ENCODE measurements at places on chromosomes 6 and 20.

GRCh38 chr20:48286601-48287000 lies 501.3 kb upstream of the SULF2 start:
- no peak for DNase-seq

GRCh38 chr6:47836046-47836445 lies 54.2 kb downstream of the OPN5 start:
- DNase-seq = no peak

GRCh38 chr20:32327087-32327681 lies 30.9 kb upstream of the ASXL1 start:
- no peak for DNase-seq

DNA sequence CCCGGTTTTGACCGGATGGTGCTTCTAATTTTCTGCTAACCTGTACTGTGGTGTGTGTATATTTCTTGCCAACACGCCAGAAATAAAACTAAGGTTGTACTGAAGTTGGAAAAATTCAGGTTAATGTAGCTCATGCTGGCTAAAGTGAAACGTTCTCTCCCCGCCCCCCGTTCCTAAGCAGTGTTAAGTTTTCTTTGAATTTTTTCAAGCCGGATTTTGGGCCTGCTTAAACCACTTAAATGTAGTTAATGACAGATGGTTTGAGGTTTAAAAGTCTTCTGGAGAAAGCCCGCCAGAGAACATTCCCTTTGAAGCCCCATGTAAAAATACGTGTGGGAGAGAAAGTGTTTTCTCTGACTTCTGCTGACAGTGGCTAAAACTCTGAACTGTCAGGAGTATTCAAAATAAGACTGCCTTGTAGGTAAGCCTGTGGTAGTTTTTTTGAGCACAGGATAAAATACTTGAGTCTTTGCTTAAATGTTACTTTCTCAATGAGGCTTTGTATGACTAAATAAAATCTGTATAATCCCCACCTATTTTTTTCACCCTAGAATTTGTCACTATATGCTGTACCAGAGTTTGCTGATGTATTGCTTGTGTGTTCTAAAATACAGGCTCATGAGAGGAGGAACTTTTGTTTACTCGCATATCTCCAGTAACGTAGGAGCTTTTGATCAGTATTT lies 101.3 kb downstream of the OR2B2 start:
- DNase-seq = no peak

GRCh38 chr6:46556053-46556452 lies 64.8 kb upstream of the RCAN2 start:
- no peak for DNase-seq

- no peak for DNase-seq
Observed at GRCh38 chr20:44435630-44436335, 39.9 kb upstream of the TTPAL start.

DNA sequence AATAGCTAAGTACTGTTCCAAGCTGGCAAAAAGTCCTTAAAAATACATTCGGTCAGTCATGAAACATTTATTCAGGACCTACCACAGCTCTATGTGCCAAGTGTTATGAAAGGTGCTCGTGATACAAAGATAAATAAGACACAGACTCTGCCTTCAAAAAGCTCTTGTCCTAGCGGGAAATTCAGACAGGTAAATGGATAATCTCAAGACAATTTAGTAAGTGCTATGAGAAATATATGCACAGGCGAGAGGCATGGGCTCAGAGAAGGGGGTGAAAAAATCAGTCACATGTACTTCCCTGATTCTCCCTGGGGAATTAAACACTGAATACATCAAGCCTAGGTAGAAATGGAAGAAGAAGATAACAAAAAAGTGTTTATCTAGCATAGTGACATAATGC lies 49.8 kb upstream of the HEY2 start:
- no peak for DNase-seq

GRCh38 chr6:124285146-124285545 lies 481.5 kb downstream of the NKAIN2 start:
- no peak for DNase-seq

DNA sequence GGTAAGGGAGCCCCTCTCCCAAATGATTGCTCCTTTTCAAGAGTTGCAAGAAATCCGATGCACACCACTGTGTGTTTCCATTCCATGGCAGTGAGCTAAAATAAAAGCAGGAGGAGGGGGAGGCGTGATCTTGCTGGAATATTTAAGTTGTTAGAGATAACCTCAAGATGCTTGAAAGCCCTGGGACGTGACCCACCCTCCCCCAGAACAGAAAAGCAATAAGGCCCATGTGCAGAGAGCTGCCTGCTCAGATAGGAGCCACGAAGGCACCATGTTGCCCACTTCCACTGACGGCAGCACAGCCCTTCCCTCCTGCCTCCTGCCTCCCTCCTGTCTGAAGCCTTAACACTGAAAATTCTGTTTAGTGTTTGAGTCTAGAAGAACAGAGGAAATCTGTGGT lies 432.6 kb upstream of the CDH4 start:
- no peak for DNase-seq

DNA sequence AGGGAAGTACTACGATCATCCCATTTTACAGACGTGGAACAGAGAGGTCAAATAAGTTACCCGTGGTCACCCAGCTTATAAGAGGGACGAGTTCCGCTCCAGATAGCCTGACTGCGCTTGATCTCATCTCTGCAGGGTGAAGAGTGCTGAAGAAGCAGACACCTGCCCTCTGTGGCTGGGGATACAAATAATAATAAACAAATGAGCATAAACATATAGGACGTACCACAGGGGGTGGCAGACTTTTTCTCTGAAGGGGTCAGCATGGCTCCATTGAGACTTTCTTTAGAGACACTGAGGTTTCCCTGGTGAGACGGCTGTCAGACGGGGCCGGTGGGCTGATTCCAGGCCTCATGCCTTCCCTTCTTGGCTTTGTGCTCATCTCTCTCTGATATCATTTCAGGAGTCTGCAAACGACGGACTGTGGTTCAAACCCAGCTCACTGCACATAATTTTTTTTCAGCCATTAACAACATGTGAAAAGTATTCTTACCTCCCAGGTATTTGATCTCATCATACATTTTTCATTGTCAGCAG lies 47.1 kb downstream of the IRF4 start:
- DNase-seq = no peak

GRCh38 chr6:3270258-3270657 lies 11.5 kb downstream of the PSMG4 start:
- DNase-seq = no peak

DNA sequence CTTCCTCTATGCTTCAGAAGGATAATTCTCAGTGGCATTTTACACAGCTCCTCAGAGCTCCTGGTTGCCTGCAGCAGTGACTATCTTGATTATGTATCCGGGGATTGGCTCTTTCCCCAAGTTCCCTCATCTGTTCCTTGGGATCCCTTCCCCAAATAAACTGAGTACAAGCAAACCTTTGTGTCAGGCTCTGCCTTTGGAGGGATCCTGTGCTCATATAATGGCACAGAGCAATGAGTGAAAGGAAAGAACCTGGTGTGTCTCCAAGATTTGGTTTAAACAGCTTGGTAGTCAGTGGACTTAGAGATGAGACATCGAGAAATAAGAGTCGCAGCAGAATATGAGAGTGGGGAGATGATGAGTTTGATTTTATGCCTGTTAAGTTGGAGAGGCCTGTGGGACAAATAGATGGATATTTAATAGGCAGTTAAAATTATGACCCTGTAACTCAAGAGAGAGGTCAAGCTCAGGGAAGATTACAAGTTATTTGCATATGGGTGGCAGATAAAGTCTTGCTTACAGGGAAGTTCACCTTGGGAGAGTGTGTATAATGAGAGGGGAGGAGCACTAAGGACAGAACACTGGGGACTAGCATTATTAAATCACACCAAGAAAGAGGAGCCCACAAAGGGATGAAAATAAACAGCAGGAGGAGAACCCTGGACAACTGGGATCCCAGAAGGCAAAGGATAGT lies 44.1 kb upstream of the GCLC start:
- no peak for DNase-seq

GRCh38 chr6:7811441-7811840 lies 85.5 kb downstream of the BMP6 start:
- DNase-seq = no peak

DNA sequence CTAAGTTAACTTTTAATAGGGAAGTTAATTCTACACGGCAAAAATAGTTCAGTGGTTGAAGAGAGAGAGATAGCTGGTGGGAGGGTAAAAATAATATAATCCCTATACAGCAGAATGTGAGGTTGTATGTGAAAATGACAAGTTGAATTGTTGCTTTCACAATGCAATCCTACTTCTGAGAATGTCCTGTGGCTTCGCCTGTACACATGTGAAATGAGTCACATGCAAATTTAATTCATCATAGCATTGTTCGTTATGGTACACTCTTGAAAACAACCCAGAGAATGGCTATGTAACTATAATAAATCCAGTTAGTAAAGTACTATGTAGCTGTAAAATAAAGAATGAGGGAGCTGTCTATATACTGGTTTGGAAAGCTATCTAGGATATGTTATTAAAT lies 46.0 kb upstream of the HINT3 start:
- DNase-seq = no peak

- DNase-seq = no peak
Observed at GRCh38 chr6:166408936-166409755, 26.4 kb upstream of the MPC1 start.

- no peak for DNase-seq
Observed at GRCh38 chr6:135971351-135971750, 119.8 kb downstream of the PDE7B start.

GRCh38 chr6:72956272-72956671 lies 269.0 kb downstream of the KHDC1L start:
- DNase-seq = no peak

DNA sequence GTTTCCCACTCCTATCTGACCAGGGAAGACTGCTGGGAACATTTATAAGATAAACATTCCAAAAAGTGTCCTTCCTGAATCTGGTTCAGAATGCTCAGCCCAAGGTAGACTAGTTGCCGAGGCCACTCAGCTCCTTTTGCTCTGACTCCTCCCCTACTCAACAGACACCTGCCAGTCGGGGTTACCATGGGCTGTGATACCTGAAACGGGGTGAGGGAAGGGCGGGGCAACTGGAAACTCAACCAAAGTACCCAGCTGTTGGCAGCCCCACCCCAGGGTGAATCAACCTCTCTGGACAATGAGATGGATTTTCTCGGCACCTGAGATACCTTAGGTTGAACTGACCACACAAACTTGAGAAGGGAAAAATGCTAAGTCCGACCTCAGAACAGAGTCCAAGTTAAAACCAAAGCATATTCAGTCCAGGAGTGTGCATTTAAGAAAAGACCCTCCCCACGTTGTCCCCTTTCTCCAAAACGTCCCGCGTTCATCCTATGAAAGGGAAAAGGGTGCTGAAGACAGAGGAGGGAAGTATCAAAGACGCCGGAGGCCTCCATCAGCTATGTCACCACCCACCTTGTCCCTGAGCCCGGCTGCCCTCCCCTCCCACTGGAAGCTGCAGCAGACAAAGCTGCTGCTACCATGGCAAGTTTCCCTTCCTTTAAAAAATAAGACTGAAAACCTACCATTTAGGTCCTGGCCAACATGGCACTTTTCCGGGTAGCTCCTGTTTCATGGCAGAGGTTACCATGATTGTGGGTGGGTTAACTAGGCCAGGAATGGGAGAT lies 100.1 kb downstream of the SLC23A2 start:
- no peak for DNase-seq

DNA sequence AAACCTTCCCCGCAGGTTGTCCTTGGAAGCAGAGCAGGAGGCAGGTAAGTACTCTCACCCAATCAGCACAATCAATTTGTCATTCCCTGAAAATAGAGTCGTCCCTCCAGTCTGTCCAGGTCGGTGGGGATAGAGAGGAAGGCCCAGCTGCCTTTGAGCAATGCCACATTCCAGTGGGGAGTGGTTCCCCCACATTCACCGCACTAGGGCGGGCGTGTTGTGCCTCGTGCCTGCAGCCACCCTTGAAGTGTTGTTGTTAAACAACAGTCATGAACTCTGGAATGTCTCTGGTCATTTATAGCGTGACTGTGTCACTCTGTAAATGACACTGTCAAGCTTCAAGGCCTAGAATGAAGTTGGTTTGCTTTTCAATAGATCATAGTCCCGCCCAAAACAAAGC lies 33.4 kb downstream of the PRDM1 start:
- peak; percentile 95 for DNase-seq

DNA sequence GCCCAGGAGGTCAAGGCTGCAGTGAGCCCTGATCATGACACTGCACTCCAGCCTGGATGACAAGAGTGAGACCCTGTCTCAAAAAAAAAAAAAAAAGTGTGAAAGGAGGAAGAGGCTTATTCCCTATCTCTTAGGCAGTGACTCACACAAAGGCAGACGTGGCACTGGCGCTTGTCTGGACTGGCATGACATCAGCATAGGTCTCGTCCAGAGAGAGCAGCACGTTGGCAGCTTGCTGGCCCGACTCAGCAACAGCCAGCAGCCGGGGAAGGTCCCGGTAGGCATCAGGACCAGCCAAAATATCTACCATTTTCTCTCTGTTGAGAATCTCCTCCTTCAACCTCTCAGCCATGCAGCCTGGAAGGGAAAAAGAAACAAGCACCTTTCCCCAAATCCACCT lies 14.1 kb downstream of the CDK5RAP1 start:
- peak; percentile 15 for DNase-seq

DNA sequence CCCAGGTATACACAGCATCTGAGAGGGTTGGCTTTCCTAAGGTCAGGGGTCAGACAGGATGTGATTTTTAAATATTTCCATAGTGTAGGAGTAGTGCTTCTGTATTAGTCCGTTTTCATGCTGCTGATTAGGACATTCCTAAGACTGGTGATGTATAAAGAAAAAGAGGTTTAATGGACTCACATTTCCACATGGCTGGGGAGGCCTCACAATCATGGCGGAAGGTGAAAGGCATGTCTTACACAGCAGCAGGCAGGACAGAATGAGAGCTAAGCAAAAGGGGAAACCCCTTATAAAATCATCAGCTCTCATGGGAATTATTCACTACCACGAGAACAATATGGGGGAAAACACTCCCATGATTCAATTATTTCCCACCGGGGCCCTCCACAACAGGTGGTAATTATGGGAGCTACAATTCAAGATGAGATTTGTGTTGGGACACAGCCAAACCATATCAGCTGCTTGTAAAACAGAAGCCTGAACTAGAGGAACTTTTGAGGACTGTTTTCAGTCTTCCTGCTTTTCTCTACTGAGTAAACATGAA lies 91.0 kb upstream of the MEI4 start:
- no peak for DNase-seq

GRCh38 chr6:170086639-170087420 lies 204.0 kb downstream of the DLL1 start:
- DNase-seq = no peak

DNA sequence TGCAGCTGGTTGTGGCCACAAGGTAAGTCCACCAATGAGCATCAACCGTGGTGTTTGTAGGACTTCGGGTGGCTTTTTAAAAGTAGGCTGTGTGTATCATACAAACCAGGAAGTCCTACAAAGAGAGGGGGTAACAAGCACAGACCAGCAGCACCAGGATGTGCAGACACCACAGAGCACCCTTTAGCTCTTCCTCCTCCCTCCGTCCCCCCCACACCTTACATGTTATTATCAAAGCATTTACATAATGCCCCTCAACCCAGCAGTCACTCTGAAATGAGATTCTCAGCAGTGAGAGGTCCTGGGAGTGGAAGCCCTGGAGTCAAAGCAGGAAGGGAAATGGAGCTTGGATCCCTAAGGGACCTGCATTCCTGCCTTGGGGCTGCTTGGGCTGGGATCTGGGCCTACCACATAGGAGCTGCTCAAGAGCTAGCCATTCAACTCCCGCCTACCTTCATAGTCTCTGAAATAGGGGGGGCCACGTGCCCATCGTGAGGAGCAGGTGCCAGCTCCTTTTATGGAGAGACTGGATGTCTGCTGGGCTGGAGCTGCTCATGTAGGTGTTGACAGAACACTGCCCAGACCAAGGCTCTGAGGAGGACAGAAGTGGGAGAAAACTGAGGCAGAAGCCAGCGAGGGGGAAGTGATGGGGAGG lies 90.6 kb downstream of the PSMB1 start:
- no peak for DNase-seq

Data from trophoblast cell (in vitro differentiated cells and primary cell).